ENCODE measurements at places on chromosomes 5 and 9. TPM values are rescaled to one million over a fixed set of nuclear protein-coding genes. Genes with fewer than 3 reads are reported as not detected.

DNA sequence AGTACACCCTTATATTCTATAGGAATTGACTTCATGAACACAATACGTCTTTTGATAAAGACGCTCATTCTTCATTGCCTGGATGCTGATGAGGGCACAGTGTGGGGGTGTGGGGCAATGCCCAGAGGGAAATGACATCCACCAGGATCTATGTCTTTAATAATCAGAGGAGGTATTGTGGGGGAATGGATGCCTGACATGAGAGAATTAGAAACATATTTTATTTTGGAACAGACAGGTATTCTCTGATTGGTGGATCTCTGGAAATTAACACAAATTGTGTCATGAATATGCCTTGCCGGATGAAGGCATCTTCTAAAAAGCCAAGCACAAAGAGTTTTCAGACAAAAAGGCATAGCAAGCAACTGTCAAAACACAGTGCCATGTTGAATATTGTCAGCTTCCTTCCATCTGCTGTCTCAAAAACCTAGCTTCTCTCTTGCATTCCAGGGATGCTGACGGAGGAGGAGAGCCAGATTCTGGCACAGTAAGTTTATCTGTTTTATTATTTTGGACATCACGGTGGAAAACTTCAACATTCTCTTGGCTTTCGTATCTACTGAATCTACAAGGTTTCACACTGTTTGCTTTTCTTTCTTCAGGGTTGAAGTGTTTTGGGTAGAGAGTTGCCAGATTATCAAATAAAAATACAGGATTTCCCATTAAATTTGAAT is 3.9 kb upstream of the C5orf58 start:
- no peak for ATAC-seq

DNA sequence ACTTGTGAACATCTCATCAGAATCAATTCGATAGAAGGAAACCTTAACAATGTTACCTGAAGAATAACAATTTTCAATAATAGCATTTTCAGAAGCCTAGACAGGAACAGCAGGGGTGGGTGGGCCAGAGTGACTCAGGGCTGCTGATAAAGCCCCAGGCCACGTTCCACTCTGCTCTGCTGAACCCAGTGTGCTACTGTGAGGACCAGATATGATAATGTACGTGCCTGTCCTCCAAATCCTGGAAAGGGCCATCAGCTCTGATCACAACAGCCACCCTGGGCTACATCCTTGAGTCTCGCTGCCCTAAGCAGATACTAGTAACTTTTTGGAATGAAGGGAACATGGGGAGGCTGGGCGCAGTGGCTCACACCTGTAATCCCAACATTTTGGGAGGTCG is 91.3 kb downstream of the PRRT1B start:
- no peak for ATAC-seq

DNA sequence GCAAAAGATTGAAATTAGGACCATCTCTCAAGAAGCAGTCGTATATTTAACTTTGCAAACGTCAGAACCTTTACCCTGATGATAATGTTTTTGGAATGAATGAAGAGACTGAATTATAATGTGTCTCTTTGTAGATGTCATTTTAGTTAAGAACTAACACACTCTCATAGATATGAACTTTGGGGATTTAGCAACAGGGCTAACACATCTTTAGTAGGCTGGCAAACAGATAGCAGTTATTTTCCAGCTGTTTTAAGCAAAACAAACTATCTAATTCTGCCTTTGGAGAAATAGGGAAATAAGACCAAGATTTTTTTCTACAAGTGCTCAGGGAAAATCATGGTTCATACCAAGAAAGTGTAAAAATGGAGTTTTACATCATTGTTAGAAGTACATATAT is 469.7 kb downstream of the SPATA31D1 start:
- ATAC-seq: no peak

- ATAC-seq: no peak
These were observed 7.1 kb upstream of the HAND1 start for GRCh38 chr5:154485096-154485491.

DNA sequence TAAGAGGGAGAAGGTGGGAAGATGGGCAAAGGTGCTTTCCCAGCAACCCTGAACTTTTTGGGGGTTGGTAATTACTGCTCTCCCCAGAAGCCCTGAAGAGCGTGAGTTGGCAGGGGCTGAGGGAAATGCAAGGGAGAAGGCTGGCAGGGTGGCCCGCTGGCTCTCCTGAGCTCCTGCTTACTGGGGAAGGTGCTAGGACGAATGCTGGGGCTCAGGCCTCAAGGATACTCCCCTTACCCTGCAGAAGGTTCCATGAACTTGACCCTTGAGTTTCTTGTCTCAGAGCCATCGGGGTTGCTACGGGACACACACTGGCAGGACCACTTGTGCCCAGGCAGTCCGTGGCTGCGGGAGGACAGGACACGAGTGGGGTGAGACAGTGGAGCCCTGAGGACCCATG is 1.2 kb downstream of the FAM163B start:
- ATAC-seq: no peak

DNA sequence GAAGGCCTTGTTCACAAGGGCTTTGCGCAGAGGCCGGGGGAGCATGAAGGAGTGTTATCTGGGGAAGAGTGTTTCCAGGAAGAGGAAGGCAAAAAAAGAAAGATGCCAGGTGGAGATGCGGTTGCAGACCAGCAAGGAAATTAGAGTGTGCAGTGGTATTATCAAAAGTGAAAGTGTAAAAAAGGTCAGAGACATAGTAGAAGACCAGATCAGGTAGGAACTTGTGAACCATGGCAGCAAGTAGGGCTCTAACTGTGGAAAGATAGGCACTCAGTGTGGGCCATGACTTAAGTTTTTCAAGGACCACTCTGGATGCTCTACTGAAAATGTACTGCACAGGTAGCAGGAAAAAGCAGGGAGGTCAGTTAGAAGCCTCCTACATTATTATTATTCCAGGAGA is 90.1 kb upstream of the SPOCK1 start:
- no peak for ATAC-seq

The CCNJL gene
- total RNA-seq: 10.0 TPM

The CATSPER3 gene
- total RNA-seq: 1.3 TPM

The ADRB2 gene
- total RNA-seq: 2.4 TPM

The BTNL8 gene
- not detected for total RNA-seq

The PCA3 gene
- 6.7 TPM for total RNA-seq

Data from motor neuron (in vitro differentiated cells).